ENCODE measurements at places on chromosomes 5 and 9. TPM values are rescaled to one million over a fixed set of nuclear protein-coding genes. Genes with fewer than 3 reads are reported as not detected.

The CCNI2 gene
- 0.30 TPM for total RNA-seq

The CCL28 gene
- total RNA-seq: 4.3 TPM

The ARHGEF39 gene
- 2.4 TPM for total RNA-seq

The PCDHGA8 gene
- total RNA-seq: 3.3 TPM

The PRRT1B gene
- not detected for total RNA-seq

GRCh38 chr5:134106991-134107701 lies 7.3 kb upstream of the TCF7 start:
- no peak for DNase-seq

- no peak for DNase-seq
Observed at GRCh38 chr9:32251539-32251938, 132.9 kb upstream of the ACO1 start.

- DNase-seq: no peak
Observed at GRCh38 chr5:114062932-114063867, 298.7 kb upstream of the KCNN2 start.

DNA sequence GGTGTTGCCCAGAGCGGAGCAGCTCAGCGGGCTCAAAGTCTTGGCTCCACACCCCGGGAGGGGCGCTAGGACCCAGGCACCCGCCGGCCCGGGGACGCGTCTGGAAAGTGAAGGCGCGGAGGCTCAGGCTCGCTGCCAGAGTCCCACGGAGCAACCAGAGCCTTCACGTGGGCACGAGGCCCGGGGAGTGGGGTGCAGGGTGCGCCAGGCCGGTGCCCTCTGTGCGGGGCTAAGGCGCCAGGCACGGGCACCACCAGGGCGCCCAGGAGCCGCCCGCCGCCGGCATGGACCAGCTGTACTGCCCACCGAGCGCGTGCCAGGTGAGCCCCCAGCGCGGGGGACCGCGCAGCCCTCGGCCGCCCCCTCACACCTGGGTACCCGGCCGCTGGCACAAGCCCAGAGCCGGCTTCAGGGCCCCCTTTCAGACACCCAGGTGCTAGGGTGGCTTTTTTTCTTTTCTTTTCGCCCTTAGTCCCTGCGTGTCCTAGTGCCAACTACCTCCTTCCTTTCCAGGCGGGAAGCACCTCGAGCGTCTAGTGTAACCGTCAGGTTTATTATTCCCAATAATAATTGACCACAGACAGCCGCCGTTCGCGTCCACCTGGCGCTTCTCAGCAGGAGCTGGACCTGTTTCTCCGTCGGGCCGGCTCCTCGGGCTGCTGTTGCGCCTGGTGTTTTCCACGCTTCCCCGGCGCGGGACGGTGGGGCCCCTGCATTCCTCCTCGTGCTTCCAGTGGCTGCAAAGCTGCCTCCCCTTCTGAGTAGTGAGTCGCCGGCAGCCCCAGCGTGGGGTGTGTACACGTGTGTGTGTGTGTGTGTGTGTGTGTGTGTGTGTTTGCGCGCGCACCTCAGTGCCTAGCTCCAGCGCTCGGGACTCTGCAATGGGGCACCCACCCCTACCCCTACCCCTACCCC lies 30.1 kb upstream of the PDE8B start:
- no peak for DNase-seq
